ENCODE measurements at places on chromosomes 11 and 22. TPM values are rescaled to one million over a fixed set of nuclear protein-coding genes. Genes with fewer than 3 reads are reported as not detected.
A peak's percentile ranks its signal among the peaks of the same experiment; 100 is the strongest.

DNA sequence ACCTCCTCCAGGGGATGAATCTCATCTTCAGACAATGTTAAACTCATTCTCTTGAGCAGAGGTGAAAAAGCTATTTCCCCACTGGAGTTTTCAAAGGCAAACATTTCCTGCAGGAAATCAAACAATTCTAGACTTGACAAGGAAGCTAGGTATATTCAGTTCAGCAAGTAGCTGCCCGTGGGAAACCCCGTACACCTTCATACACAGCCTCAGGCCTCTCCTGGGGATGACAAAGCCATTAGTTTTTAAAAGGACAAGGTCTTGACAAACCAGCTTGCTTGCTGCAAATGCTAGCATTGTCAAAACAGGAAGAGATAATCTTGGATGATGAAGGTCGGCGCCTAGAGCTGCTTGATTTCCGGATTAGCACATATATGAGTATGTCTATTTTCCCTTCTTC lies 1630.8 kb upstream of the TENM4 start:
- no peak for DNase-seq

DNA sequence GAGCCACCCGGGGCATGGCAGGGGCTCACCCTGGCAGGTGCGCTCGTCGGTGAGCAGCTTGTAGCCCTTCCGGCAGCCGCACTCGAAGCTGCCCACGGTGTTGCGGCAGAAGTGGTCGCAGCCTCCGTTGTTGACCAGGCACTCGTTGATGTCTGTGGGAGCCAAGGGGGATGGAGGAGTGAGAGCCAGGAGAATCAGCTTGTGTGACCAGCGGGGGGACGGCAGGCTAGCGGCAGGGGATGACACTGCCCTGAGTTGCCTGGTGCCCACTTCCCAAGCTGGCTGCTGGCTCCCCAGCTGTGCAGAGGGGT lies 44.7 kb upstream of the TTLL12 start:
- no peak for DNase-seq

DNA sequence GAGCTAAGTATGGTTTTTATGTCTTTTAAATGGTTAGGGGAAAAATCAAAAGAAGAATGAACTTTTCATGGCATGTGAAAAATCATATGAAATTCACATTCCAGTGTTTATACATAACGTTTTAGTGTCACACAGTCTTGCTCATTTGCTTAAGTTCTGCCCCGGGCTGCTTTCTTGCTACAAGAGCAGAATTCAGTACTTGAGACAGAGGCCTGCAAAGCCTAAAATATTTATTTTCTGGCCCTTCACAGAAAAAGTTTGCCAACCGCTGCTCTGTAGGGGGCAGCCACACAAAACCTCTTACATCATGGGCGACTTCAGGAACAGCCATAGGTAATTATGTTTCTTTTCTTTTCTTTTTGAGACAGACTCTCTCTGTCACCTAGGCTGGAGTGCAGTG lies 1.0 kb upstream of the ATG2A start:
- DNase-seq, result no peak

DNA sequence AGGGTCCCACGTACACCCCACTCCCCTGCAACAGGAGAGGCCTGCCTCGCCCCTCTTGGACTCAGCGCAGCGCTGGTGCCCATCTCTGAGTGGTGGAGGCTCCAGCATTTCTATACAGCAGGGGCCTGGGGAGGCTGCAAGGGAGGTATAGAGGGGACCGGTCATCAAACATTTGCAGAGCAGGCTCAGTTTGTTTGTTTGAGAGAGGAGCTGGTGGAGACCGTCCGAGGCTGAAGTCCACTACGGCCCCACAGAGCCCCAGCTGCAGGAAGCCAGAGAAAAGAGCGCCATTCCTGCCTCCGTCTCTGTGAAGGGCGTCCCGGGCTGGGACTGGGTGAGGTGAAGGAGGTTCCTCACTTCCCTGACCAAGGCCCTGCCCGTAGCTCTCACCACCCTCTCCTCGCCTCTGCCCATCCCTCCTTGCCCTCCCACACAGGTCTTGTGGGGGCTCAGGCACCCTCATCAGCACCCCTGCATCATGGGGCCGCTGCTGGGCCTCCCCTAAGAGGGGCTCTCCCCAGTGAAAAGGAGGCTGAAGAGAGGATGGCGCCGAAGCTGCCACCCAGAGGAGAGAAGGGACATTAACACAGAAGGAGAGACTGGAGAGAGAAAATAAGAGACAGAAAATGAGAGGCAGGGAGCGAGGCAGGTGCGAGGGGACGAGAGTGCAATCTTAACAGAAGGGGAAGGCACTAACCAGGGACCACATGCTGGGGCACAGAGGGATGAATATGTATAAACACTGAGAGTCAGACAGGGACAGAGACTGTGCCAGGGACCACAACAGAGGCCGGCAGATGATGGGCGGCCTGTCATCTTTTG lies 24.5 kb downstream of the RPUSD4 start:
- peak; percentile 24 for DNase-seq

- DNase-seq, result no peak
Observed at GRCh38 chr22:46900549-46900948, 138.1 kb downstream of the TBC1D22A start.

- no peak for DNase-seq
Observed at GRCh38 chr11:88051396-88051795, 123.8 kb downstream of the RAB38 start.

GRCh38 chr11:10374386-10374785 lies 69.5 kb downstream of the ADM start:
- no peak for DNase-seq

DNA sequence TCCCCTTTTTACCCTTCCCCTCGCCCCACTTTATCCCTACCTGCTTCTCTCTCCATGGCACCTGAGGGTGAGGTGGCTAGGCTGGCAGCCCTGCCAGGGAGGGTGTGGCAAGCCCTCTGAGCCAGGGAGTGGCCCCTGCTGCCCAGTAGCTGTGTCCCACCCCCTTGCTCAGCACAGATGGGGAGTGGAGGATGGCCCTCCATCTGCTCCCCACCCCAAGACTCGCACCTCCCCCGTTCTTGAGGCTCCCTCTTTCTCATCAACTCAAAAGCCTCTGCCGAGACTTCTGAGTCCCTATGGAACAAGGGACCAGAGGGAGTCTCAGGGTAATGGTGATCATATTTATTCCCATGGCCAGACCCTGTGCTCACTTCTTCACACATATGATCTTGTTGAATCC lies 1.7 kb downstream of the TMEM151A start:
- no peak for DNase-seq

GRCh38 chr11:36360826-36361415 lies 64.8 kb downstream of the PRR5L start:
- DNase-seq, result no peak

- peak; percentile 90 for DNase-seq
Observed at GRCh38 chr11:15327786-15328231, 213.1 kb downstream of the INSC start.

GRCh38 chr11:15707971-15708370 lies 593.2 kb downstream of the INSC start:
- peak; percentile 12 for DNase-seq

GRCh38 chr11:119309953-119310681 lies 6.8 kb downstream of the MCAM start:
- DNase-seq, result no peak

GRCh38 chr11:104390651-104391050 lies 226.7 kb upstream of the PDGFD start:
- DNase-seq, result no peak

DNA sequence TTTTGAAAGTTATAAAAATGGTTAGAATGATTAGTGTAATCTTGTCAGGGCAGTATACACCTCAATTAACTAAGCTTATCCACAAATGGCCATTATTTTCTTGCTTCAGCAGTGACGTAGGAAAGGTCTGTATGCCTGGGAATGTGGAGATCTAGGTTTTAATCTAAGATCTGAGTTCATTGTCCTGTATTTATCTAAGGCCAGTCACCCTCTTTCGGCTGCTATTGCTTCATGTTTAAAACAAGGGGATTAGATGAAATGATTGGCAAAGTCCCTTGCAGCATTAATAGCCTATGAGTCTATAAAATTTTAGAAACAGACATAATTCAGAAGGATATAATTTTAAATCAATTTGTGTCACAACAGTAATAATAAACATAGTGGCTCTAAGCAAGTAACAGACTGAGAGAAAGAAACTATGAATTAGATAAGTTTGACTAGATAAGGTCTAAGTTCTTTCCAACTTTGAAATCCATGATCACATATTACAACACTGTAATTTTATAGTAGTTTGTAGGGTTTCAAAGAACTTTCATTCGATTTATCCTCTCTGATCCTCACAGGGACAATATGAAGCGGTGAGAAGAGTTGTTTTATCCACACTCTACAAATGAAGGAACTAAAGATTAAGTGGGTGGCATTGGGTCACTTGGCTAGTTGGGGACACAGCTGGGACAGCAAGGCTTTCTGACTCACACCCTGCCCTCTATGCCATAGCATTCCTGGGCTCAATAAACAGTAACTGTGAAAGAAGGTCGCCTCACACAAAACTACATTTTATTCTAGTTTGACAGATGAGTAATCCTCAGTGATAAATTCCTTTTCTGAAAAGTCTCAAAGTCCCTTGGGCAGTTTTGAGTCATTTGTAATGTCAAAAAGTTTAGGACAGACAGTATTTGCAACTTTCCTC lies 60.6 kb upstream of the RDX start:
- no peak for DNase-seq

CRYBB3 gene
- not detected for total RNA-seq

THAP12 gene
- 27.4 TPM for total RNA-seq

PRG2 gene
- not detected for total RNA-seq

GAS2 gene
- total RNA-seq, result 1.8 TPM

CTTN gene
- total RNA-seq, result 222 TPM

MYEOV gene
- total RNA-seq, result 1.4 TPM

All from WTC11 (cell line).